ENCODE measurements at places on chromosomes 1 and 21.

DNA sequence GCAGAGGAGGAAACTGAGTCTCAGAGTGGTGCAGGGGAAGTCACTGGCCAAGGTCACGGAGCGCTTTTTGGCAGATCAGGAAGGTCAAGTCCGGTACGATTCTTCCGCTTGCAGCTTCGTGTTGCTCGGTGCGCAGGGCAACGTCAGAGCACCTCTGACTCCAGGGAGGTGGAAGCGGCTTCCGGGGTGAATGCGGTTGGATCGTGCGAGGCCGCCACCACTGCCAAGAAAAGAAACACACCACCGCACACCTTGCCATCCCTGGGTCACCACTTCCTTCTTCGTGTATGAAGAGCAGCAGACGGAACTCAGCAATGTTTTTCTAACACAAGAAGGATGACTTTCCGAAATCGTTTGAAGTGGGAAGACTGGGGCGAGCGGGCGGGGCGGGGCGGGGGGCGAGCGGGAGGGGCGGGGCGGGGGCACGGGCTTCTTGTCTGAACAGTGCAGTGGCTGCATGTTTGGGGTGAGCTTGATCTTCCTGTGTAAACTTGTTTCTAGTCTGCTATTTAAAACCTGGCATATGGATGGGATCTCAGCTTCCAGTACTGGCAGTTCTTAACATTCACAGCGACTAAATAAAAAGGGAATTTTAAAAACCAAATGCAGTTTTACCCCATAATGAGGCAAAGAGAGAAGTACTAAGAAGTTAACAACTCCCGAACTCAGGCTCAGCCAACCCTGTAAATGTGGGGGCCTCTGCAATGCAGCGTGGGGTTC lies 300.0 kb downstream of the RRAGC start:
- no peak for DNase-seq

DNA sequence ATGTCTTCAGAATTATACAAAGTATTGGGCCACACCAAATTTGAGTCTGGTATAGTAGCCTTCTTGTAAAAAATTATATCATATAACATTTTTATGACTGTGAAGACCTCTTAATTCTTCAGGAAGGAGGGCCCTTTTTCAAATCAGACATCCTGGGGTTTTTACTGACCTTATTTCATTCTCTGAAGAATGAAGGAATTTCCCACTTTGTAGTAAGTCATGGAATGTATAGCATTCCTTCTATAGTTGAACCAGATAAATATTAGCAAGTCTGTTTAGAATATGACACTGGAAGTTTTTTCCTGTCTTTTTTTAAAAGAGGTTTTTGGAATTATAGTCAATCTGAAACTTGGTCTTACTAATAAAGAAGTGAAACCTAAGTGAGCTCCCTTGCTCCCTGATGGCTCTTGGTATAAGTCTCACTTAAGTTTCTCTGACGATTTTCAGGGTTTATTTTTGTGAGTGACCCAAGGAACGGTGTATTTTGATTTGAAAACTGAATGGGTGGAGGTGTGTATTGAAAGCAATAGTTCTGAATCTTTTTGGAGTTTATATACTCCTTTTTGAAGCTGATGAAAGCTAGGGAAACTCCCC lies 23.7 kb downstream of the SNX27 start:
- peak; percentile 62 for DNase-seq

DNA sequence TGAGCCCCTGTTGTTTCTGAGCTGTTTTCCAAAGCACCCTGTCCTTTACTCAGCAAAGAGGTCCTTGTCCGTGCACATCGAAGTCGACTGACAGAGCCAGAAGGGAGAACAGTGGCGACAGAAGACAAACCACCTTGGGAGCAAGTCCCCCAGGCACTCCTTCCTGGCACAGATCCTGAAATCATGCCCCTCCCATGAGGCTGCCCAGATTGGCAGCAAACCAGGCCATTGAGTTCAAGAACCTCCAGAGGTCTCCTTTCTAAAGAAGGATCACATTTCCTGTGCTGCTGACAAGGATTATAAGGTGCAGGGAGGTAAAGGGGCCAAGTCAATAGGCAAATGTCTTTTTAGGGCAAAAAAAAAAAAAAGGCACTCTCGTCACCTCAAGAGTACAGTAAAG lies 84.7 kb upstream of the HIVEP3 start:
- DNase-seq: no peak

DNA sequence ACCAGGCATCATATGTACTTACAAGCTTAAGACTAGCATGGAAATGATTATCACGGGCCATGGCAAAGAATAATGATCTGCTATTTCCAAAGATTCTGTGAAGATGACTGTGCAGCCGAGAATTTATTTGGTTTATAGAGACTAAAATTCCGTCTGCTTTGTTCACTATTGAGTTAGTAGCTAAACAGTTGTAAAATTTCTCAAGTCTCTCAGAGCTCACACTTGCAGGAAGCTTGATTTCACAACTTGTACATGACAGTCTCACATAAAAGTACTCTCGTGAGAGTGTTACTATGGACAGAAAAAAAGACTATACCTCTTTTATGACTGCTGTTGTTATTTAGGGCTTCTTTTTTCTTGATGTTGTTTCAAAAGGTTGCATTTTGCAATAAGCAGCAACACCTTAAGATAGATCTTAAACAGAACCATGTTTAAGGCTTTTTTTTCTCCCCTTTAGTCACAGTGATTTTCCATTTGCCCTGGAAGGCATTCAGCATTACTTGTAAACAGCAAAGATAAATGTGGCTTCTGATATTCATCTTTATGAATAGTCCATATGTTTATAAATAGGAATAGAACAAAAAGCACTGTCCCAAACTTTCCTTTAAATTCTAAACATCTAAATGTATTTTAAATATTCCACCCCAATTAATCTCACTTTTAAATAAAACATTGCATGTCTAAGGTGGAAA lies 24.8 kb downstream of the ST6GALNAC5 start:
- DNase-seq: peak; percentile 86

- DNase-seq: no peak
These were observed 4.6 kb downstream of the COL9A2 start for GRCh38 chr1:40312238-40313205.

GRCh38 chr1:64215576-64215975 lies 12.2 kb downstream of the UBE2U start:
- DNase-seq: no peak

DNA sequence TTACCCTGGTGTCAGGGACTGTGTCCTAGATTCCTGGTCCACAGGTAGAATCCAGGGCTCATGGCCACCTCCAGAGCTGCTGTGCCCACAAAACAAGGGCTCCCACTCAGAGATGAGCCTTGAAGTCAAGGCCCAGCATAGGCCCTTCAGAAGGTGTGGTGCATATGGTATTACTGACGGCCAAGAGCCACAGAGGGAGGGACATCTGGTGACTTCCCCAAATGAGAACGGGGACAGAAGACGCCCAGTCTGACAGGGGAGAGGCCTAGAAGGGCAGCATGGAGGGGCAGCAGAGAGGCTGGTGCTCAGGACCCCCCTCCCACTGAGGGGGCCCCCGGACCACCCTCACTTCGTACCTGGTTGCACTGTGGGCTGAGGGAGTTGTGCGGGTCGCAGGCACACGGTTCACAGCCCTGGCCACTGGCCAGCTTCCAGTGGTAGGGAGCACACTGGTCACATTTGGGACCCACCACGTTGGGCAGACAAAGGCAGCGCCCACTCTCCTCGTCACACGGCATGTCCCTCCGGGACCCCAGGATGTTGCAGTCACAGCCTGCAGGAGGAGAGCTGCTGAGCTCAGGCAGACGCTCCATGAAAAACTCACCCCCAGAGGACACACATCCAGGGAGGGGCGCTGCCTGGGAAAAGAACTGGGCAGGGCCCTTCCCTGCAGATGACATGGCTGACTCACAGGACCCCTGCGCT lies 25.0 kb downstream of the LAMB3 start:
- DNase-seq: no peak

- DNase-seq: no peak
These were observed 72.3 kb downstream of the SIPA1L2 start for GRCh38 chr1:232557502-232558191.

DNA sequence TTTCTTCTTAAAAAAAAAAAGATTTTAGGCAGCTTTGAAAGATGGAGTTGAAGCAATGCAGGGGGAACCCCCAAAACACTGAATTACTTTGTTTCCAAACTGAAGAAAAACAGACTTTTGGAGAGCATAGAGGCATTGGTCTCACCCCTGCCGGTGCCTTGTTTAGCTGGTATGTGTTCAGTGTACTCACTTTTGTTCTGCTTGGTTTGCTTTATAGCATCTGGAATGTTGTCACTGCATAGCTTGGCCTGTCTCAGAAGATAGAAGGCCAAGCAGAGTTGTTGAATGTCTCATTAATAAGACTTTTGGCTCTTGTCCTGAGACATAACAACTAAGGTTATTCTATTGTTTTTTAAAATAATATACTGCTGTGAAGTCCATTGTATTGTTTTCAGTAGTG lies 6.9 kb downstream of the THRAP3 start:
- no peak for DNase-seq

- DNase-seq: peak; percentile 31
These were observed 1.8 kb upstream of the DMBX1 start for GRCh38 chr1:46487818-46488218.

GRCh38 chr1:40898431-40898901 lies 36.3 kb upstream of the CITED4 start:
- no peak for DNase-seq

DNA sequence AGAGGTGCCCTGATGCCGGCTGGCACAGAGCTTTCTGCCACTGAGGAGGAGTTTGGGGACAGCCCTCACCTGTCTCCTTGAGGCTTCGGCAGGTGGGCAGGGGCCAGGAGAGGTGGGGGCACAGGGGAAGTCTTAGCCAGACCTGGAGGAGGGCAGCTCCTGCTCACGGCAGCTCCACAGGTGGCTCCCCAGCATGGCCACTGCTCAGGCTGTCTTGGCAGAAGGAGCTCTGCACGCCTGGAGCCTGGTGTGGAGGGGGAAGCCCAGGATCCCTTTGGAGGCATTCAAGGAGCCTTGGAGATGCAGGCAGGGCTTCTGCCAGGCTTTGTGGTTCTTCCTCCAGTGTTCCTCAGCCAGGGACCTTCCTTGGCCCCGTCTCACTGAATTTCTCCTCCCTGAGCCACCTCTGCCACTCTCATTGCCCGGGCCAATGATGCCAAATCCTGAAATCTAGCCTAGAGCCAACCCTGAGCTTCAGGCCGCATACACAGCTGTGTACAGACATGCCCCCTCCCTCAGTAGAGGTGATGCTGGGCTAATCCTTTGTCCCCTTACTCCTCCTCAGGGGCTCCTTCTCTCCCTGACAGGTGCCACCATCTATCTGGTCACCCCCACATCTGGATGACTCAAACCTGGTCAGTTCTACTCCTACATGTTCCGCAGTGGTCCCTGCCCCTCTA lies 251.8 kb upstream of the VAMP3 start:
- no peak for DNase-seq

- peak; percentile 24 for DNase-seq
These were observed 7.1 kb downstream of the SLC66A1 start for GRCh38 chr1:19319196-19319595.

GRCh38 chr1:198893141-198893540 lies 254.3 kb downstream of the PTPRC start:
- peak; percentile 22 for DNase-seq

DNA sequence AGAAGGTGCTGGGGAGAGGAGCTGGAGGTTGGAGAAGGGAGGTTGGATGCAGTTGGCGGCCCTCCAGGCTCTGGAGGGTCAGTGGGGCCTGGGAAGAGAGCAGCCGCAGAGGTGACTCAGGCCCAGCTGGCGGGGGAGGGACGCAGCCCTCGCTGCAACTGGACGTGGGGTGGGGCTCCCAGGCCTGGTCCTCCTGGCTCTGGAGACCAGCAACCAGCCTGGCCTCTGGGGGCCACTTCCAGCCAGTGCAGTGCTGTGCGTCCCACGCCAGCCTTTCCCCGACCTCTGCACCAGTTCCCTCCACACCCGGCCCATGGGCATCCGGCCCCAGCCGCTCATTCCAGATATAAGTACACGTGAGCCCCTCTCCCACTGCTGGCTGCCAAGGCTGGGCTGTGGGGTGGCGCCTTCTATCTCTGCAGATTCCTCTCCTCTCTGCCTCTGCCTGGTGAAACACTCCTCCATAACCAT lies 38.0 kb upstream of the COL18A1 start:
- DNase-seq: peak; percentile 77
